ENCODE measurements at places on chromosomes 5 and 9.

DNA sequence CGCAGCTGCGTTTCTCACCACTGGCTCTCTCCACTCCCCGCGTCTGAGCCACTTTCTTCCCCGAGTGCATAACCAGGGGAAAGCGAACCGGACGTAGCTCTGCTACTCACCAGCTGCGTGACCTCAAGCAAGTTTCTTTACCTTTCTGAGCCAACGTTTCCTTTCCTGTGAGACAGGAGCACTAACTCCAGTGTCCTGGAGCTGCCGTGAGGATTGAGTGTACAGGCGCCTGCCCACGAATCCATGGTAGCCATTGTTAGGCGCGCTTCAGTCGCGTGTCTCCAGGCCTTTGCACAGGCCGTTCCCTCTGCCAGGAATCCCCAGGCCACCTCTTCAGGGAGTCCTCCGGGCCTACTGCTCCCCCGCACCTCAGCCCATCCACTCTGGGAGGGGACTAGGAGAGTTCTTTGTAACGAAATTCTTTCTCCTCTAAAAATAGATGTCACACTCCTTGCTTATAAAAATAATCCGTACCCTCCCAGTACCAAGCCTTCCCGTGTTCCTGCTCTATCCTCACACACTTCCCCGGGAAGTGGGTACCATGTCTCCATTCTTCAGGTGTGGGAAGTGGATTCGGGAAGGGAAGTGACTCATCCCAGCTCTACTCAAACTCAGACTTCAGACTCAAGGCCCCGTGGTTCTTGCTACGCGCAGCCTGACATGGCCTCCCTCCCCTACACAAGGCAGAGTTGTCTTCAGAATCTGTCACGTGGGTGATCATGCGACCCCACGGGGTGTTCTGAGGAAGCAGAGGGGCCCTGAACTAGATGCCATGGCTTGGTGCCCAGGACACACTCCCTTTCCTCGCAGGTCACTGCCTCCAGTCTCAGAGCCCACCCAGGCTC lies 16.1 kb upstream of the CRB2 start:
- DNase-seq, result peak; percentile 49

DNA sequence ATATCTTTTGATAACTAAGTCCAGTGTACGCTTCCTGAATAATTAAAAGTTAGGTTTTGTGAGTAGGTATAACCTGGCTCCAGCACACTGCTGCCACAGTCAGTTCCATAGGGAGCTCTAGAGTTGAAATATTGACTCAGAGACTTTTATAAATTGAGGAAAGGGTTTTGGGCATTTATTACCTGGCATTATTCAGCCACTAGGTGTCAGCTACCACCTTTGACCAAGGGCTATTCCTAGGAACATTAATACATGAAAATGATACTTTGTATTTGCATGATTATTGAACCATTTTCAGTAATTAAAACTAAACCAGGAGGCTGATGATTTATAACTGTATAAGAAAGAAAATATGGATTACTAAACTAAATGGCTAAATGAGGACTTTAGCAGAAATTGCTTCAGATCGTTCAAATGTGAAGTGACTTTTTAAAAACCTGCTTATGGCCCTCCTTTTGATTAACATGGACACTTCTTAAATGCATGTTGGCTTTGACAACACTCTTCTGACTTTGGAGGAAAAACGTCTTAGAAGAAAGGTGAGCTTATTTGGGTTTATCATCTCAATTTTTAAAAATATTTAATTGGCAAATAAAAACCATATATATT lies 83.0 kb downstream of the SMC2 start:
- no peak for DNase-seq

DNA sequence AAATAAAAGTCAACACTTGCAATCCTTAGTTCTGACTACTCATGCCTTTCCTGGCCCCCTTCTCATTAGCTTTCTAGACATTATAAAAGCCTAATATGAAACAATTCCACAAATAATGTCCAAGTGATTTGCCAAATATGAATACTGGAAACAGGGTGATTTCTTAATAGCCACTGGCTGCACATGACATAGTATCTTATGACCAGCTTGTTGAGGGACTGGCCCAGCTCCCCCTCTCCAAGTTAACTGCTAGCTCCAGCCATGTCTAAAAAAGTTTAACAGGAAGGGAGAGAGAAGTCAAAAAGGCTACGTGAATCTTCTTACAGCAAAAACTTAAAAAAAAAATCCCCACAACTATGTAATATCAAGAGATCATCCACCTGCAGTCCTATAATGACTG lies 1.5 kb downstream of the CERT1 start:
- DNase-seq, result no peak

DNA sequence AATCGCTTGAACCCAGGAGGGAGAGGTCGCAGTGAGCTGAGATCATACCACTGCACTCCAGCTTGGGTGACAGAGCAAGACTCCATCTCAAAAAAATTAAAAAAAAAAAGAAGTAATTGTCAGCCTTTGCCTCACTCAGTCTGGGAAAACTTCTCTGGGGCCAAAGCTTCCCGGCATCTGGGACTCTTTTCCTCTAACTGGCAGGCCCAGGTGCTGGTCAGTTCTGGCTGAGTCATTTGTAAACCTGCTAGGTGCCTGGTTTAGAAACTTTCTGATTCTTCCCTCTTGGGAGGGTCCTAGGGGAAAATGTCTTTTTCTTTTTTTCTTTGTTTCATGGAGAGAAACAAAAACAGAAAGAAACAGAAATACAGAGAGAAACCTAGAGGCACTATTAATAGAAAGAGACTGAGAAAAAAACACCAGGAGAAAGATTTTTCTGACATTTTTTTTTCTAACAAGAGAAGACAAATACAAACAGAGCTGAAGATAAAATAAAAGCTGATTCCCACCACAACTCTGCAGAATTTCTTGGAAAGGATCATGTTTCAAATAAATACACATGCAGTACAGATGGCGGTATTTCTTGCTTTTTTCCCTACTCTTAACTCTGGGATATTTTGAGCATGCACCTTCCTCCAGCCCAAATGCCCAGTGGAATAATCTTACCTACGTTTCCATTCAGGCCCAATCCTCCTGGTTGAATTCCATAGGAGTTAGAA lies 22.1 kb upstream of the UBAP2 start:
- no peak for DNase-seq

GRCh38 chr5:1006656-1007071 lies 1.9 kb upstream of the NKD2 start:
- no peak for DNase-seq

DNA sequence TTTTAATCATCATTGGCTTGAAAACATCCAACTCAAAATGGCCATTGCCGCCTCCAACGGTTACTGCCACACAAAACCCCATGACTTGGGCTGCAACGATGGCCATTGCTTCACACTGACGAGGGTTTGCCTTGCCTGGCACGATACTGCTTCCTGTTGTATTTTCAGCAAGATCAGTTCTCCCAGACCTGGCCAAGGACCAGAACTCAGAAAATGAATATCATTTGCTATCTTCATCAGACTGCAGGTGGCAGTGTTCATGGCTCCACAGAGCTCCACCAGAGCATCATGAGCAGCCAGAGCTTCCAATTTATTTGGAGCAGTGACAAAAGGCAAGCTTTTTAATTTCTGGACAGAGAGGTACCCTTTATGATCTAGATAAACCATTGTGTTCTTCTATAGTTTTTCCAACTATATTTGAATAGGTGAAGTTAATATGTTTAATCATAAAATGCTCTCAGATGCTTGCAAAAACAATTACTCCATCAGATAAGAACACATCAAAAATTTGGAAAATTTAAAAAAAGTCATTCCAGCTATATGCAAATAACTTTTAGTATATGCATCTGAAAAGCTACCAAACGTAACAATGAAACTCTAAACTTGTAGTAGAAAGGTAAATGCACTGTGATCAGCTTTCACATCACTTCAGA lies 10.4 kb downstream of the AMACR start:
- DNase-seq, result no peak
